DND-41 (cell line): ENCODE measurements at places on chromosomes 16 and 17.

- no peak for DNase-seq
These were observed 20.4 kb downstream of the ALOX12B start for GRCh38 chr17:8066841-8067775.

GRCh38 chr16:14354561-14355351 lies 275.3 kb downstream of the PARN start:
- DNase-seq, result no peak

DNA sequence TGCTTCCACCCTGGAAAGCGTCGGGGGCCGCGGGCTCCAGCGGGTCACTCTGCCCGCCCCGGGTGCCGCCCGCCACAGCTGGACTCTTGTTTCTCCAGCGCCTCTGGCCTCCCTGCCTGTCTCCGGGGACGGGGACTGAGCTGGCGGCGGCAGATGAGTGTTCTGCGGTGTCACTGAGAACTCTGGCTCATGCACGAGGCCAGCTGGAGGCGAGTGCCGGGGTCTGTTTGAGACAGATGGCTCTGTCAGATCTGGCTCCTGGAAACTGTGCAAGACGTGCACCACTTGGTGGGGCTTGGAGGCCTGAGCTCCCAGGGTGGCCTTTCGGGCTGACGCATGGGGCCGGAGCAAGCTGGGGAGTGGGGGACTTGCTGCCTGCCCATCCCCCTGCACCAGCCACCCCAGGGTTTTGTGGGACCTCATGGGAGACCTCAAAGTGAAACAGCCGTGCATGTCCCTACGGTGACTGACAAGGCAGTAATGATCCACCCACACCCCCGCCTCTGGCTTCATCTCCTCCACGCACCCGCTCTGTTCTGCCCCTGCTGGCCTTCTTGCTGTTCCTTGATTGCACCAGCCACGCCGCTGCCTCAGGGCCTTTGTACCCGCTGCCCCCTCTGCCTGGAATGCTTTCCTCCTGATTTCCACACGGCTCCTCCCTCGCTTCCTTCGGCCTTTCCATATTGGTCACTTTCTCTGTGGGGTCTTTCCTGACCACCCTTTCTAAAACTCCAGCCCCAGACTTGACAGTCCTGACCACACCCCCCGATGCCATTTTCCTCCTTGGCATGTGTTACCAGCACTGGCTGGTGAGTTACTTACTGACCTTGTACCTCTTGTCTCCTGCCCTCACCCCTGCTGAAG lies 174.9 kb upstream of the CIBAR2 start:
- no peak for DNase-seq

DNA sequence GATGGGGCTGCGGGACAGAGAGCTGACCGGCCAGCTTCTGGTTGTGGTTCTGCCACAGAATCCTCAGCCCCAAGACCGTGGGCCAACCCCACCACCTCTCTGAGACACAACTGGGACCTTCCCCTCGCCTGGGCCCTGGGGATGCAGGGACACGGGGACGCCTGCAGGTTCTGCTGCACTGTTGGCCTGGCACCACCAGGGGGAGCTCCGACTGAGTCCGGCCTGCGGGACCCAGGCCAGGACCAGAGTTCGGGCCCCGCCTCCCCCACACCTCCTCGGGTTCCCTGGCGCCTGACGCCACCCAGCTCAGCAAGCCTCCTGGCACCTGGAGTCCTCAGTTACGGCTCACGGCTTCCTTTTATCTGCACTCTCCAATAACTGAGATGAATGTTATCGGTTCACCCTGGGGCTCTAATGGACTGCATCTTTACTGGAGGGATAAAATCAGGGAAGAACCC lies 27.3 kb downstream of the TBC1D16 start:
- peak; percentile 78 for DNase-seq

GRCh38 chr16:50967827-50968612 lies 183.1 kb downstream of the SALL1 start:
- no peak for DNase-seq

DNA sequence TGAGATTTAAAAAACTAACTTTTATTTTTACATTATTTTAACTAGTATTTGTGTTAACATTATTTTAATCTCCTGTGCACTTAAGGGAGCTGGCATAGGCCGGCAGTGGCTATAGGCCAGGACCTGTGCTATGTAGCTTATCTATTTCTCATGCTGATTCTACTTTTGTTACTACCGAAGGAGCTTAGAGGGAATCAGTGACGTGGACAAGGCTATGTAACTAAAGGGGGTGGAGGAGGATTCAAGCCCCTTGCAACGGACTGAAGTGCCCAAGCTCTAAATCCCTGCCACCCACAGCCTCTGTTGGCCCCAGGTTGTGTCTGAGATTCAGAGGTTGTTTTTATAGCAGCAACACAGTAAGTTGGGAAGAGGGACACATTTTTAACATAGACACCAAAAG lies 356.4 kb downstream of the WWOX start:
- DNase-seq, result no peak

GRCh38 chr17:55546481-55546880 lies 35.2 kb upstream of the SMIM36 start:
- no peak for DNase-seq

- DNase-seq, result no peak
These were observed 9.3 kb downstream of the ZFPM1 start for GRCh38 chr16:88462396-88462795.

- DNase-seq, result no peak
These were observed 42.4 kb upstream of the ZNF629 start for GRCh38 chr16:30829130-30830071.

DNA sequence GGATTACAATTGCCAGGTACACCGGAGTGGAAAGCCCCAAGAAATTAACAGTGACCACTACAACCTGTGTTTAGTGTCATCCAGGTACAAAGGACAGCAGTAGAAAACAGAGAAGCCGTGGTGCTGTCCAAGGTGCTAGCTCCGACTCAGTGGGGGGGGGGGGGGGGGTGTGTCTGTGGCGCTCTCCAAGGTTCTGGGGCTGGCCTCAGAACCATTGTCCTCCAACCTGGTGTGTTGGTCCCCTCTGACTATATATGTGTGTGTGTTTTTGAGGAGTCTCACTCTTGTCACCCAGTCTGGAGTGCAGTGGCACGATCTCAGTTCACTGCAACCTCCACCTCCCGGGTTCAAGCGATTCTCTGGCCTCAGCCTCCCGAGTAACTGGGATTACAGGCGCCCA lies 5.8 kb upstream of the ZNF23 start:
- DNase-seq, result peak; percentile 68

- no peak for DNase-seq
These were observed 5.5 kb downstream of the FLOT2 start for GRCh38 chr17:28892024-28892423.

DNA sequence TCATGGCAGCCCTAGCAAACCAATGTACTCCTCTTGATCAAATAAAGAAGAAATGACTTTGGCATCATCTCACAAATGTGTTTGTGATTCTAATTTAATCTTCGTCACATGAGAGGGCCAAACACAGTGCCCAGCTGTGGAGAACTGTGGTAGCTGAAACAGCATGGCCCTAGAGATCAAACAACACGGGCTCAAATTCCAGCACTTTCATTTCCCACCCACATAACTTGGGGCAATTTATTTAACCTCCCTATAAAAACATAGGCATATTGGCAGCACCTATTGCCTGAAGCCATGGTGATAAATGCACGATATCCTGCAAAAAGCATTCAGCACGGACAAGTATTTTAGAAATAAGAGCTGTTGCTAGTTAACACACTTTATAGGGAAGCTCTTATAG lies 2.5 kb downstream of the ACSM1 start:
- DNase-seq, result no peak

- DNase-seq, result peak; percentile 64
These were observed 196.1 kb downstream of the GSG1L start for GRCh38 chr16:27867122-27868110.

- DNase-seq, result no peak
These were observed 25.1 kb upstream of the ASIC2 start for GRCh38 chr17:33318241-33318640.

- DNase-seq, result no peak
These were observed 9.3 kb upstream of the MAF start for GRCh38 chr16:79609861-79610260.

- no peak for DNase-seq
These were observed 43.9 kb downstream of the CREBBP start for GRCh38 chr16:3836641-3837040.

DNA sequence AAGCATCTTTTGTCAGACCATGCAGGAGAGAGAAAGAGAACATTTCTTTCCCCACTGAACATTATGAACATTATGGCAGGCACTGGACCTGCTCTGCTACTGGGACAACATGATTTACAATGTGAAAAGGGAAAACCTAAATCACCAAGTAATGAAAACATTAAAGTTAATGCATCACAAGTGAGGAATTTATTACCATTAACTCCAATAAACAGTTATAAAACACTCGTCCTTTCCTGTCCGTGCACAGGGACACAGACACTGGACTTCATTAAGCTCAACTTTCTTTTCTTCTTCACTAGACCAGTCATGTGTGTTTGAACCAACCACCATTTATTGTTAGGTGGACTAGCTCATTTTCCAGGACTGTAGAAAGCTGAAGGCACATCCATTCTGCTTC lies 95.4 kb downstream of the SNX11 start:
- no peak for DNase-seq

- DNase-seq, result no peak
These were observed 18.8 kb upstream of the ZNF423 start for GRCh38 chr16:49874613-49875237.

GRCh38 chr17:27519550-27519949 lies 63.3 kb downstream of the KSR1 start:
- no peak for DNase-seq

DNA sequence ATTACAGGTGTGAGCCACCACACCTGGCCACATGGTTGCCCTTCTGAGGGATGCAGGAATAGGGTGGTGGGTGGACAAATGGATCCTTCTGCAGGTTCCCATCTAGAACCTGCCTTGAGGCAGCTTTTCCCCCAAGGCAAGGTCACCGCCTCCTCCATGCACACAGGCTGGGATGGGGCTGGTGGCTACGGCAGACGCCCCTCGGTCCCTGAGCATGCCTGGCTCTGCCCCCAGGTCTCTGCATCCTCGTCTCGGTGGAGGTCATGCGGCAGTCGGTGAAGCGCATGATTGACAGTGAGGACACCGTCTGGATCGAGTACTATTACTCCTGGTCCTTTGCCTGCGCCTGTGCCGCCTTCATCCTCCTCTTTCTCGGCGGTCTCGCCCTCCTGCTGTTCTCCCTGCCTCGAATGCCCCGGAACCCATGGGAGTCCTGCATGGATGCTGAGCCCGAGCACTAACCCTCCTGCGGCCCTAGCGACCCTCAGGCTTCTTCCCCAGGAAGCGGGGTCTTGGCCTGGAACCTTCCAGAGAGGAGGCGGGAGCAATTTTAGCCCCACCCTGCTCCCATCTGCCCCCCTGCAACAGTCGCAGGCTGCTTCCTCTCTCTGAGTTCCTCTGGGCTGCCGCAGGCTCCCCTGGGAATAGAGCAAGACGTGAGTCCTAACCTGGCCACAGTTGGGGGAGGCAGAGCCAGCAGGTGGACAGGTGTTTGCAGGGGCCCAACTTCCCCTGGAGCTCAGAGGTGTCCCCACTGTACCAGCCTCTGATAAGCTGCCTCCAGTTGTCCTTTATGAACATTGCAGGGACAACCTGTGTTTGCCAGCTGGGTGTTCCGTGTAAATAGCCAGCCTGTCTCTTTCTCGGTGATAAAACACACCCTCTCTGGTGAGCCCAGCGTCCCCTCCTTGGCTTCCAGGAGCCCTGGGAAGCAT lies 11.7 kb downstream of the CACNG1 start:
- DNase-seq, result no peak

- no peak for DNase-seq
These were observed 327.3 kb upstream of the CDH8 start for GRCh38 chr16:62363501-62363900.

DNA sequence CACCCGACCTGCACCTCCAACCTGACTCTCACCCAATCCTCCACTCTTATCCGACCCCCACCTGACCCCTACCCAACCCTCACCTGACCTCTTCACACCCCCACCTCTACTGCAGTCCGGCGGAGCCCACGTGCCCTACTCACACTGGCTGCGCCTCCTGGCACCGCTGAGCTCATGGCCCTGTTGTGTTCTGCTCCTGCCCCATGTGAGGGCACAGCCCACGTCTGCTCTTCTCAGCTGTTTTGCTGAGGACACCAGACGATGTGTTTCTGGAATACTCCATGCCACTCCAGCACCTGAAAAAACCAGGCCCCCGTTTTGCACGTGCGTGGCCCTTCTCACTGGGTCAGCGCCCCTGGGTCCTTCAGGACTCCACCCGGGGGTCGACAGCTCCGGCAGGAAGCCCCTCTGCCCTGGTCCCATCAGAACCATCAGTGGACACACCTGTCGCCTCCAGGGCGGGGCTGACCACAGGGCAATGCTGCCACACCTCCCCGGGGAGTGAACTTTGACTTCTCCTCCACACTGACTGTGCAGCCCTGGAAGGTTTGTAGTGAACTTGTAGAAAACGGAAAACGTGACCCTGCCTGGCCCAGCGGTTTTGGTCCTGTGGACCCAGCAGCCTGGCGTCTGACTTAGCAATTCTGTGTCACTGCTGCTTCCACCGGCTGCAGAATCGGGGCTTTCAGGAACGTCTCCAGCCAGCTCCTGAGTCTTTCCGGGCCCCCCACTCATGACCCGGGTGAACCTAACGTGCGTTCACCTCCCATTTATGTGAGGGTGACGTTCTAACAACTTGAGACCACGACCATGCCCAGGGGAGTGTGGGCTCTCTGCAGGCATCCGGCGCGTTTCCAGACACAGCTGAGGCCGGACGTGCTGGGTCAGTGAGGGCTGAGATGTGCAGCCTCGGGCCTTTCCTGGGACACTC lies 5.7 kb upstream of the RAB40B start:
- DNase-seq, result no peak

- DNase-seq, result no peak
These were observed 9.4 kb upstream of the SLC52A1 start for GRCh38 chr17:5044630-5045029.

DNA sequence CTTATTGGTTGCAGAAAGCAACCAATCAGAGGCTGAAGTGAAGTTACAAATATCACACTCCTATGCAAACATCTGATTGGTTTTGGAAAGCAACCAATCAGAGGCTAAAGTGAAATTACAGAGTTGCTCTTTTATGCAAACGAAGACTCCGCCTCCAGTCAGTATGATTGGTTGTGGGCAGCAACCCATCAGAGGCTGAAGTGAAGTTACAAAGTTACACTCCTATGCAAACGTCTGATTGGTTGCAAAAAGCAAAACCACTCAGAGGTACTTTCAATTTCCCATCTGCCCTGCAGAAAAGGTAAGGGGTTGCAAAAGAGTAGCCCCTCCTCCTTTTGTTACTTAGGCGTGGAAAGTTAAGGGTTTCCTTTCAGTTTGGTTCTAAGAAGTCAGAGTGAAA lies 697.3 kb downstream of the MAF start:
- DNase-seq, result no peak

- peak; percentile 96 for DNase-seq
These were observed at the start of gene TSPOAP1 for GRCh38 chr17:58328195-58329034. TSPOAP1 (minus strand) TSS chr17:58328795; CDS start chr17:58327920, 875 bp downstream.

GRCh38 chr16:57489229-57489628 lies 2.9 kb upstream of the DOK4 start:
- no peak for DNase-seq
